ENCODE measurements at places on chromosomes 1 and 21.

- DNase-seq: no peak
Measured at GRCh38 chr1:174324939-174325338, 122.8 kb upstream of the GPR52 start.

DNA sequence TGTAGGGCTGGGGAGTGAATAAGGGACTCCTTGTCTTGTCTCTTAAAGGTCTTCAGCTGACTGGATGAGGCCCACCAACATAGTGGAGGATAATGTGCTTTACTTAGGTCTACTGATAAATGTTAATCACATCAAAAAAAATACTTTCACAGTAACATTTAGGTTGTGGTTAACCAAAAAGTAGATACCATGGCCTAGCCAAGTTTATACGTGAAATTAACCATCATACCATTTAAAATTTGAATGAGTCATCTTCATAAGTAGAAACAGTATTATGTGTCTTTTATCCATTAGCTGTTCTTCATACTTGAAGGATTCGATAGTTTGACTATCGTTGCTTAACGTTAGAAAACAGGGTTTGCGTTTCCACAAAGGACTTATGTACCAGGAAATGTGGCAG lies 80.9 kb downstream of the MTR start:
- no peak for DNase-seq

GRCh38 chr1:7393136-7393535 lies 378.0 kb upstream of the VAMP3 start:
- no peak for DNase-seq

GRCh38 chr1:203186446-203187303 lies at the start of gene CHI3L1:
Gene CHI3L1 (minus strand): TSS chr1:203186704. CDS start chr1:203186623, 81 bp downstream.
- DNase-seq: peak; percentile 42

DNA sequence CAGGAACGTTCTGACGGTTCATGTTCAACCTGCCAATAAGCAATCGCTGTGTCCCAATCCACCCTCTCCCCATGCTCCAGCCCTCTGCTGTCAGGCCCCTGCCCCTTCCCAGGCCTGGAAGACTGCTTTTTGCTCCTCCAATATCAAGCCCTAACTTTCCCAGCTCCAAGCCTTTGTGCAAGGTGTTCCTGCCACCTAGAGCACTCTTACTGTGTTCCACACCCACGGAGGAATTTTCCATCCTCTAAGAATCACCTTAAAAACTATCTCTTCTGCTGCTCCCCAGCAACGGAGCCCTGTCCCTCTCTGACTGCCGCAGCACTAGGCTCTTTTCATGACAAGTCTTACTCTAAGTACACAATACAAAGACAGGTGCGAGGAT lies 657.9 kb downstream of the AJAP1 start:
- no peak for DNase-seq

DNA sequence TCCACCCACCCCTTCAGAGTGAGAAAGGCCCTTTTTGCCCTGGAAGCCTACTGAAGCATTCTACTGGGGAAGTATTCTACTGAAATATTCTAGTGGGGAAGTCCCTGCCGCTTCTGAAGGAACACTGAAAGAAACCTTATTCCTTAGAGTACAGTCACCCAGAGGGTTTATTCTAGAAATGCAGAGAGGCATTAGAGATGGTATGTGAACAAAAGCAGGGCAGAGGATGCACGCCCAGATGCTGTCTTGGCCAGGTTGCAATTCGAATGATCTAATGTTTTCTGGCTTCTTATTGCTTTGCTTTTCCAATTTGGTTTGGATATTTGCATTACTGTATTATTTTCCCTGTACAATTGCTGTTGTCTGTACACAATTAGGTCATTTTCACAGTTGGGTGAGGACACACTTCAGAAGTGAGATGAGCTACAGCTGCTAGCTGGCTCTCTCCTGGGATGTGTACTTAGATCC lies 37.1 kb downstream of the CCN1 start:
- no peak for DNase-seq

DNA sequence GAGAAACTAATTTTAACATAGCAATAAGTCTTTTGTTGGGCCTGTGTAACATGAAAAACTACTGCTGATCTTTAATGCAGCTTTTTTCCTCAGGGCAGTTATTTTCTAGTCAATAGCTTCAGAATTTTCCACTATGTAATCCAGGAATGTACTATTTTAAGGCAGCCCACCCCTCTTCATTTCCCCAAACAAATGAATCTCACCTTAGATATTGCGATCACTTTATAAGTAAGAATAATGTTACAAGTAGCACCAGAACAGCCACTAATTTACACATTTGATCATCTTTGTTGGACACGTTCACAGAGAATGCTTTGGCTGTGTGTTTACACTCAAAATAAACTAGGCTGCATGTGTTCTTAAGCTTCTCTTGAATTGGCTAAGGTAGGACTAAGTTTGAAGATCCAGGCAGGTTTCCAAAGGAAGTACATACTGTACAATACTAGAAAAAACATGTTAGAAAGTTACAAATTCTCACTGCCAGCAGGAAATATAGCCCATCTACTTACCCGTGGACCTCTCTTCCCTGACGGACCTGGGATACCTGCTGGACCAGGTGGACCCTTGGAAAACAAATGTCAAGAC lies 41.7 kb downstream of the COL24A1 start:
- no peak for DNase-seq

- DNase-seq: no peak
Measured at GRCh38 chr1:9115351-9116205, 13.3 kb downstream of the GPR157 start.

DNA sequence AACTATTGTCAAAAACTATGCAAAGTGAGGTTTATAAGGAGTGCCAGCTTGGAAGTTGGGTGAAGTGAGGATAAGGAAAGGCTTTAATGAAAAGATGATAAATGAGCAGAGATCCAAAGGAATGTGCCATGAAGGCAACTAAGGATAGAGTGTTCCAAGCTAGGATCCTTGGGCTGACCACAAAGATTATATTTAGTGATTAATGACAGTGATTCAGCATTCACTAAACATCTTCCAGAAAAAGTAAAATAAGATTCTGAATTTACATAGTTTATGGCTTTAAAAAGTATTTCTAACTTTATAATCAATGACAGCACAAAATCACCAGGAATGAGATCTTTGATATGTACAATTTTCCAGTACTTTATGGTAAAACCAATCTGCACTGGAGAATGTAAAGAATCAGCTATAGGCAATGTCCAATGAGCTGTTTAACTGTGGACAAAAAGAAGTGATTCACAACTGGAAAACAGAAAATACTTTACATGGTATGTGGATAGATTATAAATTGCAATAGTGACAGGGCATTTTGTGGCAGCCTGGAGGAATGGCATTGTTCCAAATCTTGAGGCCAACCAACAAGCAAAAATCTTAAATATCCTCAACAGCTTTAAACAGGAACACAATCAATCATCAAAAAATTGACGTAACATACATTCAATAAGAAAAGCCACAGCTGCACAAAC lies 91.2 kb upstream of the KCTD3 start:
- no peak for DNase-seq

GRCh38 chr1:10339815-10340214 lies 59.0 kb upstream of the PGD start:
- peak; percentile 58 for DNase-seq

- no peak for DNase-seq
Measured at GRCh38 chr1:172545396-172546004, 12.6 kb downstream of the SUCO start.

- DNase-seq: no peak
Measured at GRCh38 chr1:175824079-175824478, 80.7 kb upstream of the TNR start.

- no peak for DNase-seq
Measured at GRCh38 chr1:10789803-10790702, 6.4 kb downstream of the CASZ1 start.

DNA sequence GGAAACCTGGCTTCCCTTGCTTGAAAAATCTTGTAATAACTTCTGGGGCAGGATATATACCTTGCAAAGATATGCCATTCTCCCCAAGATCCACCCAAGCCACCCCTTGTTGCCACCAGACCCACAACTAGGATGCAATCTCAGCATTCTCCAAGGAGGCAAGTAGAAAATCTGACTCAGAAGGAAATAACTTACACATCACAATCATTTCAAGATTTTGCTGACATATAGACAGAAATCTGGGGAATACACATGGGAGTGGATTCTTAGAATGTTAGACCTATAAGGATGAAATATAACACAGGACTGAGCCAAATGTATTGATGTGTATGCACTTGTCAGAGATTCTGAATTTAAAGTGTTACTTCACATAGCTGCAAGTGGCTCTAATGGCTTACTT lies 14.8 kb upstream of the ZDHHC18 start:
- DNase-seq: no peak

DNA sequence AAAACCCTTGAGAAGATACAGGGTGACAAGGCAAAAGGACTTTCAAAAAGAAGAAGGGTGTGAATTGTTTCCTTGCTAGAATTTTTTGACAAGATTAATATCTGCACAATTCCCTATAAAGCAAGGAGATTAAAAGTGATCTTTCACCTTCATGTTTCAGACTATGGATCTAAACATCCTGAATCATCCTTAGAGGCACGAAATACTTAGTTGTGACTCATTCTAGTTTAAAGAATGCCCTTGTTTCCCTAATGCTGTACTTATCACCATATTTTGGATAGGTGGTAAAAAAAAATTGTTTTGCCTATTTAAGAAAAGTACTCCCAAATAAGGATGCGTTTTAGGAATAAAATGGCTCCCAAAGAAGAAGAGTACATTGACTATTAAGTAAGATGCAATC lies 415.1 kb downstream of the LRRIQ3 start:
- no peak for DNase-seq

DNA sequence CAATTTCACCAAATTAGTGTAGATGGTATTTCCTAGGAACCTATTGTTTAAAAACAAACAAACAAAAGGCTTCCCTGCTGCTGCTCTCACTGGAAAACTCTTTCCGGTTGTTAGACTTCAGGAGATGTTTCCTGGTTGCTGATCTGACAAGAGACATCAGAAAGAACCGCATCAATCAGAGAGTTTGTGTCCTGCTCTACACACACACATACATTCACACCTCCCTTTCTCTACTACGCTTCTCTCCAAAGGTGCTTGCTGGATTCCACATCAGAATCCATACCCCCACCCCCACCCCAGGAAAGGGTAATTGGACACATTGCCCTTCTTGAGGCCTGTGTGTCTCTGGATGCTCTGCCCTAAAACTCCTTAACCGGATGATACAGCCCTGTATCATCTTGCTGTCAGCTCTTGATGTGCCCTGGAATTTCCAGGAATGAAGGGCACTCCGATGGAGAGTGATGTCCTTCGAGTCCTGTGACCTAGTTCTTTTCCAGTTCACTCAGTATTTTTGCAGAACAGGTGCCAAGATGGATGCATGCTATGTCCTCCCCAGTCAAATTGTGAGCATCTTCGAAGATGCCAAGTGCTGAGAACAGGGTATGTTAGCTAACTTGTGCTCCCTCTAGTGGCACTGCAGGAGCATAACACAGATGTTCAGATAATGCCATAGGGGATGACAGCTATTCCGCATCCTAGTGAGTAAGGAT lies 113.7 kb upstream of the SLC35F3 start:
- DNase-seq: peak; percentile 66

DNA sequence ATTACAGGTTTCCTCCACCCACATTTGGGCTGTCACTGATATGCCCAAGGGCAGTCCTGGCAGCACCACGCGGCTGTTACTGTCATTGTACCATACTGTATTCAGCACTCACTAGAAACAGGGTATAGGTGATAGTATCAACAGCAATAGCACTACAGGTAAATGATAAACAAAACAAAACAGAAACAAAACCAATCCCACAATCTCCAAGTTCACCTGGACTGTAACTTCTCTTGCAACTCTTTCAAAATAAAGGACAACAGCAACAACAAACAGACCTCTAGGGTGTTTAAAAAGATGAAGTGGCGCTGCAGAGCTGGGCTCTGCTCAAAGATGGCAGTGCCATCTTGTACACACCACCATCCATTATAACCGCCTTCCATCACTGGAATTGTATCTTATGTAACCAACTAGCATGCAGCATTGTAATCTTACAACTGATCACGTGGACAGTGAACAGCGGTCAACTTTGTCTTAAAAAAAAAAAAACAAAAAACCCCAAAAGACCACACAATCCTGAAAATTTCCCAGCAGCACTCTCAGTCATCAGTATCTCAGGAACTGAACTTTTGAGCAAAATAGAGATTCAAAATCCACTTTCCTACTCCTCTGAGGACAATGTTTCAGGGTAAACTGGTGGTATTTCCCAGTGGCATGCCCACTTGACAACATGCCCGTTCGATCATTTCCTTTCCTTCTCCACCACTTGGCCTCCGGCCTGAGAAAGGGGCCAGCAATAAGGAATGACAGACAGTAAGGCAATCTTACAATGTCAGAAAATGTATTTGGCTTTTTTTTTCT lies 3.8 kb downstream of the IRF2BP2 start:
- DNase-seq: peak; percentile 77
